ENCODE measurements at places on chromosomes 4 and X.

GRCh38 chrX:153669174-153669890 lies 4.3 kb downstream of the PNCK start:
- peak; percentile 26 for DNase-seq

DNA sequence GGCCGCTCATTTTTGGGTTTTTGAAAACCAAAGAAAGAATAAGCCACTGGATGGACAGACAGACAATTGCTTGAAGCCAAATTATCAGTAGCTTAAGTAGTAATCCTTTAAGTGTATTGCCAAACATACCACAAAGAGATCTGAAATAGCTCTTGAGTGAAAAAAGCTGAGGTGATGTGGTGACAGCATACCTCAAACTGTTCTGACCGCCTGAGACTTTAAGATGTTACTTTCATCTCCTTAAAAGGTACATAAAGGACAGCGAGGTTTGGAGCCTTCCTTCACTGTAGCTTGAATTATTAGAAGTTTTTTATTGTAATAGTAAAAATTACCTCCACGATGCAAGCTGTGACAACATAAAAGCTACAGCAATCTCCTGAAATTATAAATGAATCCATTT lies 271.5 kb upstream of the FAM241A start:
- DNase-seq = no peak

GRCh38 chr4:6969826-6970800 lies 60.5 kb downstream of the TBC1D14 start:
- peak; percentile 51 for DNase-seq

- no peak for DNase-seq
Observed at GRCh38 chr4:98583265-98583664, 75.1 kb downstream of the TSPAN5 start.

- no peak for DNase-seq
Observed at GRCh38 chr4:184693056-184693455, 40.8 kb downstream of the CENPU start.

DNA sequence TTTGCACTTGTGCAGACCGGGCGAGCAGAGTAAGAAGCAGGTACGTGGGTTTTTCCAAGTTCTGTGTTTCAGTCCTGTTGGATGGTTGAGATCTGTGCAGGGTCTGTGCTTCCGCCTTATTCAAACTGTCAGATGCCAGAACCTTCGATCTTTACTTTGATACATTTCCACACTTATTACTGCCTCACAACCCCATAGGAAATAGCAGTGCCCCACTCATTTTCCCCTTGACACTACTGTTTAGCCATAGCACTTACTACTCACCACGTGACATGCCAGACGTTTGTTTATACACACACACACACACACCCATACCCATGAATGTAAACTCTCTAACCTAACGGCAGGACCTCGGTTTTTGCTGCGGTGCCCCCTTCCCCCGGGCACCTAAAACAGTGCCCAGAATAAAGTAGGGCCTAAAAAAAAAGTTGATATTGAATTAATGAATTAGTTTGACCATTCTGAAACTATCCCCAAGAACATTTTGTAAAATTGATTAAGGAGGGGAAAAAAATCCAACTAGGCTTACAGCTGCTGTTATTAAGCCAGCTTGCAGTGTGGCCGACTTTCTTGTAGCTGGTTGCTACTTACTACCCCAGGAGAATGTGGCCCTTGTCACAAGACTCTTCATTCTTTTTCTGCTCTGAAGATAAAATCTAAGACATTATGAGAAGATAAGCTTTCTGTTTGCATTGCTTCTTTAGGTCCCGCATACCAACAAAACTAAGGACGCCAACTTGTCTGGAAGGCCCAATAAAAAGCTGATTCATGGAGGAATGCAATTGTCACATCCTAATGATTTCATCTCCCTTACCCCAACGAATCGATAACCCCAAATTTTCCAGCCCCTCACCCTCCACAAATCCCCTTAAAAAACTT lies 704 bp upstream of the SEPSECS start:
- no peak for DNase-seq

DNA sequence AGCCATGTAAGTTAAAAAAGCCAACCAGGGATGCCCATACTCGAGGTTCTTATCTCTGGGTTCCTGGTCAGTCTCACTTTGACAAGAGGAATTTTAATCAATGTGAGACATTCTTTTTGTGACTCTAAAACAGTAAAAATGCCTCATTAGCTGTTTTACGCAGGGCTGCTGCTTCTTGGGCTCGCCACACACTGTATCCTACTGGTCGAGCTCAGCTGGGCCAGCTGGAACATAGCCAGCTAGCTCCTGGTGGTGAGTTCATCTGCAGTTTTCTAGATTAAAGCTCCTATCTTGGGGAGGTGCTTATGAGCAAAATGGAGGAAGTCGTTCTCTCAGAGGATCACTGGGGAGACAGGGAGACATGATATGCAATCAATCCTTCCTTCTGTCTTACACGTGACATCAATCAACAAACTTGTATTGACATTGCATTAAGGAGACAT lies 55.9 kb upstream of the LEF1 start:
- DNase-seq = no peak

- no peak for DNase-seq
Observed at GRCh38 chr4:173834151-173834550, 304.1 kb upstream of the HAND2 start.

DNA sequence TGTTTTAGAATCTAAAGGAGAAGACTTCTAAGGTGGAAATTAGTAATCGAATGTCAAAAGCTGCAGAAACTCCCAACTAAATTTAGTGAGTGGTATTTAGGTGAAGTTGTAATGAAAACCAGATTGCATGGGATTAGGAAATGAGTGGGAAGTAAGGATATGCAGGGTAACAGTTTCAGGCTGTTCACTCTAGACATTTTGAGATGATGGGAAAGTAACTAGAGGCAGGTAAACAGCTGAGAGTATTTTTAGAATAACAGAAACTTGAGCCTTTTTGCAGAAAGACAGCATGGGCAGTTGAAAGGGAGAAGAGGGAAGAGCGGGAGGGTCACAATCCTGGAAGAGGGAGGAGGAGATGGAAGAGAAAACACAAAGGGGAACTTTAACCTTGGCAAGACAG lies 12.7 kb downstream of the SPRY1 start:
- DNase-seq = no peak

DNA sequence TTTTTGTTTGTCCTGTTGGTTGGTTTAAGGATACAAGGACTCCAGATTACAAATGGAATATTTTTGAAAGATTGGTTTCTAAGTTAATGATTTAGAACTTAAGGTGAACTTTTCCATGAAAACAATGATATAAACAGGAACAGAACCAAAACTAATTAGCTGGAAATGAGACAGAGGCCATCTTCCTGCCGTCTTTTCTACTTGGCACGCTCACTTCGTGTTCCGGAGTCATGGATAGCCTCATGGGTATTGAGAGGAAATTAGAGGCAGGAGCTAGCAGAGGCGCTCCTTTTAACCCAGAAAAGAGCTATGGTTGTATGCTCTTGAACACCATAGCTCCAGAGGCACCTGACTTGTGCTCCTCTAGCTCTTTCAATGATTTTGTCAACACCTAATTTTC lies 2.4 kb downstream of the FAM241A start:
- no peak for DNase-seq

DNA sequence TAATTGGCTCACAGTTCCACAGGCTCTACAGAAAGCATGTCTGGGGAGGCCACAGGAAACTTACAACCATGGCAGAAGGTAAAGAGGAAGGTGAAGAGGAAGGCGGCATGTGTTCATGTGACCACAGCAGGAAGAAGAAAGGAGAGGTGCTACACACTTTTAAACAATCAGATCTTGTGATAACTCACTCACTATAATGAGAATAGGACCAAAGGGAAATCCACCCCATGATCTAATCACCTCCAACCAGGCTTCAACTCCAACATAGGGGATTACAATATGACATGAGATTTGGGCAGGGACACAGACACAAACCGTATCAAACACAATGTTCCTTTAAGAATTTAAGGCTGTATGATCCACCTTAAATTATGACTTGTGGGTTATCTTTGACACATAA lies 10.5 kb upstream of the PGM2 start:
- no peak for DNase-seq

- DNase-seq = no peak
Observed at GRCh38 chr4:36551697-36552214, 270.3 kb downstream of the DTHD1 start.

- DNase-seq = no peak
Observed at GRCh38 chrX:48086082-48086481, 14.6 kb upstream of the ZNF630 start.

DNA sequence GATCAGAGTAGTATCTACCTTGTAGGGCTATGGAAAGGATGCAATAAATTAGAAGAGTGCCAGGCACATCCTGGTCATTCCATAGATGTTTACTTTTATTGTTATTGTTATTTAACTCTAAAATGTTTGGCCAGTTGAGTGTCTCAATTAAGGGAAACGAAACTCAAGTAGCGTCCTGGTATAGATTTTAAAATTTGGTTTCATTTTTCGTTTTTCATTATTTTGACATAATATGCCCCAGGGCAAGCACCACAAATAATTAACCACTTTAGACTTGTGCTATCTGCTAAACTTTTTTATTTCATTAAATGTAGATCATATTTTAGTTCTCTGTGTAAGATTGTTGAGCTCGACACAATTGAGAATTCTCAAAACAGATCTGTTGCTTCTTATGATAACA lies 179.7 kb upstream of the PRPS2 start:
- DNase-seq = no peak

GRCh38 chr4:137656661-137657060 lies 124.4 kb upstream of the PCDH18 start:
- no peak for DNase-seq

GRCh38 chr4:56788081-56788480 lies 33.4 kb downstream of the SPINK2 start:
- no peak for DNase-seq

DNA sequence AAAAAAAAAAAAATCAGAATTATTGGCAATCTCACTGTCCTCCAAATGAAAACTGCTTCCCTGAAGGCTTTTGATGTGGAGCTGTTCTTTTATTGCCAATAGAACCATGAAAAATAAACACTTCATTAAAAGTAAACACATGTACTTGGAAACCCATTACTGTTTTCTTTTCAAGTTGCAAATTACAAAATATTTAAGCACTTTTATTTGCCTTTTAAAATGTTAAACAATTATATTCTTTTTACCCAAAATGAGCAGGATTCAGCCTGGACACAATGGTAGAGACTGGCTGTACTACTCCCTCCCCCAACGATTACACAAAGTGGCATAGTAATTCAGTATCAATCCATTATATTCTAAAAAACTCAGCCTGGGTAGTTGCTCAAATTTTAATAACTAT lies 60.9 kb downstream of the SH2D1A start:
- DNase-seq = no peak

GRCh38 chr4:183483997-183484396 lies 20.9 kb upstream of the ING2 start:
- DNase-seq = no peak

DNA sequence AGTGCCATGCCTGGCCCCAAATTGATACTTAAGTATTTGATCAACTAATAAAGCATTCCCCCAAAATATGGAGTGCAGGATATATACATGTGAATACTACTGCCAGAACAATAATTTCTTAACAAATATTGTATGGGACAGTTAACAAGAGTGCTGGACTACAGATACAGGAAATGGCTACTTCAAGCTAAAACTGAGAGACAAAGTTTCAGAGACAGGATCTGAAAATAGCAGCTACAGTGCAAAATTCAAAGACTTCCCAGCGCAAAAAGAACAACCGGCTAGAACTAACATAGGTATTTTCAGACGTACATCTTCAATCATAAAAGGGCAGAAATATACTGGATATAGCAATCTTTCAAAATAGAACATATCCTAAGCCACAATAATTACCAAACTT lies 6.3 kb downstream of the ATRX start:
- no peak for DNase-seq

DNA sequence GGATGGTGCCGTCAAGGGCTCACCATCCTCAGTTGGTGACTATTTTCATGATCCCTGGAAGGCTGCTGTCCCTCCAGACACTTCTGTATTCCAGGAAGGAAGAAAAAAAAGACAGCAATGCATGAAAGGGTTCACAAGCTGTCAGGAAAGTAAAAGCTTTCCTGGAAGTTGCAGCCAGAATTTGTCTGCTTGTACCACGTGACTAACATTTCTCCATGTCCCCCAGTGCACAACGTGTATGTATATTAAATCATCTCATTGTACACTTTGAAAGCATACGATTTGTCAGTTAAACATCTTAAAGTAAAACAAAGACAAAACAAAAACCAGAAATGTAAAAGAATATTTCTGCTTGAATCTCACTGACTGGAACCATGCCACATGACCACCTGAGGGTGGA lies 127.4 kb upstream of the CLNK start:
- no peak for DNase-seq

- DNase-seq = no peak
Observed at GRCh38 chrX:145881175-145881995, 63.8 kb downstream of the SLITRK2 start.

GRCh38 chr4:6747294-6748051 lies 31.5 kb downstream of the BLOC1S4 start:
- no peak for DNase-seq

Data from GM18507 (cell line).